Suprapubic skin (tissue), 4 donors: ENCODE measurements at places on chromosomes 4 and X.

DNA sequence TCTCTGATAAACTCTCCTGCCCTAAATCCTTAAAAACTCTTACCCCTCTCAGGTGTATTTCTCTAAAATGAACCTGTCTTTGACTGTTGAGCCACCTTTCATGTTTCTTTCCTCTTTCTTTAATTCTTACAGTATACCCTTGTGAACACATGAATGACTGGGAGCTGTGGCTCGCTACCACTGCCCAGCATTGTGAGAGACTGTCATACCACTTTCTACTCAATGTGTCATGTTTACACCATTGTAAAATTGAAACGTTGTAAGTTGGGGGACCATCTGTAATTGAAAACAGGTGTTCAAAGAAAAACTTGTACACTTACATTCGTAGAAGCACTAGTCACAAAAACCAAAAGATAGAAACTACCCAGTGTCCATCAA lies 66.9 kb downstream of the ZNF182 start:
- no peaks in the 10 kb centered on the region for H3K27me3 ChIP-seq
- DNase-seq, result no peak
- H3K27ac ChIP-seq, result no peak overlapping the region
- H3K4me3 ChIP-seq, result no peak overlapping the region

DNA sequence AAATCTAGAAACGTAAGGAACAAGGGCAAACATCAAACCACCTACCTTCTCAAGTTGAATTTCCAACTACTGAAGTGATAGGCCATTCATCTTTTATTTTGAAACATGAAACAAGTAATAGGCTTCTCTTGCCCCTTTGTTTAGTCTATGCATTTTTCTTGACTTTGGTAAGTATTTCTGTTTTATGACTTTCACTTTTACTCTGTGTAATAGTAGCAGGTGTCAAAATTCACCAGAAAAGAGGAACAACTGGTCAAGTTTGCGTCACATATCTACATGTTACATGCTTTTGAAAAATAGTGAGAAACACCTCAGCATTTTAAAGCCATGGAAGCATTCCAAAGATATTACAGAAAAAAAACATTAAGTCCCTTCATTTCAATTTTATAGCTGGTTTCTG lies 157.1 kb upstream of the FTHL17 start:
- H3K4me3 ChIP-seq, result no peak overlapping the region
- H3K4me1 ChIP-seq, result peaks cover 8% of the 10 kb centered on the region
- H3K27me3 ChIP-seq, result no peaks in the 10 kb centered on the region
- no peak for DNase-seq
- peak overlapping the region; percentile 38 for H3K27ac ChIP-seq

DNA sequence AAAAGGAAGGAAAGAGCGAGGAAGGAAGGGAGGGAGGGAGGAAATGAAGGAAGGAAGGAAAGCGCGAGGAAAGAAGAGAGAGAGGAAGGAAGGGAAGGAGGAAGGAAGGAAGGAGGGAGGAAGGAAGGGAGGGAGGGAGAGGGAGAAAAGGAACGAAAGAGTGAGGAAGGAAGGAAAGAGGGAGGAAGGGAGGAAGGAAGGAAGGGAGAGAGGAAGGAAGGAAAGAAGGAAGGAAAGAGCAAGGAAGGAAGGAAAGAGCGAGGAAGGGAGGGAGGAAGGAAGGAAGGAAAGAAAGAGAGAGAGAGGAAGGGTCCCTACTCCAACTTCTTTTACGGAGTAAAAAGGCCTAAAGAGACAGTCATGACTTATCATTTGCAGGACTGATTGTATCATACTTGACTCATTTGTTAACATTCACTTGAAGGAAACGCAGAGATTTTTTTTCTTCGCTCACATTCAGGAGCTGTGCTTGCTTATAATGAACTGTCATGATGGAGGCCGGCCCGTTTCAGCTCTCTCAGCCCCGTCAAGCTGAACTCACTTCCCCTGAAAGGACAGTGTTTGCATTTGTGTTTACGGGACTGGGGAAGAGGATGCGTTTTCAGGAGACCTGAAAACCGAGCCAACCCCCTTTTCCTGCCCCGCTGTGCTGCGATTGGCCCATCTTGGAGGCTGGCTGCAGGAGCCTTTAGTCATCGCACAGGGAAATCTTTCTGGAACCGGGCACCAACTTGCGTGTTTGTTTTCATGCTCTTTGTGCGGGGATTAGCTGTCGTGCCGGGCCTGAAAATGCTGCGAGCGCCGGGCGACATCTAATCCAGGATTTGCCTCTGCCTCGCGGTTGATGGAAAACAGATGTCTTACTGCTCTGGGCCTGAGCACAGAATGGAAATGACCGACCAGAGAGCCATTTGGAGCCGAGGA lies 17.8 kb downstream of the TRIM2 start:
- H3K4me3 ChIP-seq, result peak overlapping the region; percentile 62
- H3K36me3 ChIP-seq, result no peaks in the 10 kb centered on the region
- H3K27me3 ChIP-seq, result no peaks in the 10 kb centered on the region

DNA sequence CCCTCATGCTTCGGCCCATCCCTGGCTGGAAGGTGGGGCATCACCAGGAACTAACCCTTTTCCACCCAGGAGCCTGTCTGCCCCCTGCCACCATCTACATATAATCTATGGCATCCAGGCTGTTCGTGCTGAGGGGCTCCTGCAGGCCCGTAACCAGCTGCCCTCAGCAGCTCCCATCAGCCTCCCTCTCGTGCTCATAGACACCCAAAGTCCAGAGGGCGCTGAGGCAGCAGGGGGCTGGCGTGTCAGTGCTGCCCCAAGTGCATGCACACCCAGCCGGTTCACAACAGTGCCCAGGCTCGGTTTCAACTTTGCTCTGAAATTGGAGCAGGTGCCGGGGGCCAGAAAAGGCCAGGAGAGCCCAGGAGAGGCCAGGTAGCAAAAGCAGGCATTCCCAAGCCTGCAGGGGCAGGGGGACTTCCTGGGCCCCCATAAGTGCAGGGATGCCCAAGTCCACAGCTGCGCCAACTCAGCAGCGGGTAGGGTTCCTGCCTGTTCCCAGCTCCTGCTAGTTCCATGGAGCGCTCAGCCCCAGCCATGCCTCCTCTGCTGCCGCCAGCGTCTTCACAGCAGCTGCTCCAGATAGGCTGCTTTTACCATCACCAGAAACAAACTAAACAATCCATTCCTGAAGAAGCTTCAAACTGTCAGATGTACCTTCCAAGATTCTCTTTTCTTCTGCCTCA lies 558.2 kb upstream of the GNPDA2 start:
- no peak overlapping the region for H3K27ac ChIP-seq
- no peaks in the 10 kb centered on the region for H3K4me1 ChIP-seq
- no peaks in the 10 kb centered on the region for H3K27me3 ChIP-seq
- DNase-seq, result no peak

- H3K4me3 ChIP-seq, result no peak overlapping the region
- DNase-seq, result no peak
- no peaks in the 10 kb centered on the region for H3K36me3 ChIP-seq
- H3K4me1 ChIP-seq, result no peaks in the 10 kb centered on the region
- no peaks in the 10 kb centered on the region for H3K27me3 ChIP-seq
- no peak overlapping the region for H3K27ac ChIP-seq
Observed at GRCh38 chrX:14505648-14506047, 23.7 kb upstream of the GLRA2 start.

GRCh38 chr4:51831133-51831532 lies 11.8 kb upstream of the DCUN1D4 start:
- no peak overlapping the region for H3K4me3 ChIP-seq
- H3K27me3 ChIP-seq, result no peaks in the 10 kb centered on the region
- H3K27ac ChIP-seq, result no peak overlapping the region
- H3K4me1 ChIP-seq, result no peaks in the 10 kb centered on the region
- no peaks in the 10 kb centered on the region for H3K36me3 ChIP-seq

GRCh38 chr4:36324808-36325207 lies 43.4 kb downstream of the DTHD1 start:
- H3K4me3 ChIP-seq, result no peak overlapping the region
- no peaks in the 10 kb centered on the region for H3K36me3 ChIP-seq
- H3K27ac ChIP-seq, result no peak overlapping the region
- no peak for DNase-seq
- H3K4me1 ChIP-seq, result no peaks in the 10 kb centered on the region
- H3K27me3 ChIP-seq, result no peaks in the 10 kb centered on the region

DNA sequence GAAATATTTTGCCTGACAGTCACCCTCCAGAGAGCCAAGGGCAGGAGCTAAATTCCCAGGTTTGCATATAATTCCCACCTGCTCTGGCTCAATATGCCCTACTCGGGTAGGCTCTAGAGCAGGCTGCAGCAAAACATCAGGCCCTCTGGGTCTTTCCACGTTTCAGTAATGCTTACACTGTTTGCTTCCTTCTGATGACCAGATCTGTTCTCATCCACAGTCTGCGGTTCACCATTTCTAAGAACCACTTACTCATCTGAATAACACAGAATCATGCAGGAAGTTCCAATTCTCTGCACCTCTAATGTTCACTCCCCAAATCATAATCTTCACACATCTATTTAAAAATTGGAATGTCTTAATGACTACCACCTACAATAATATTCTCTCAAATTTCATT lies 141.4 kb downstream of the PPP3CA start:
- H3K4me1 ChIP-seq, result peaks cover 14% of the 10 kb centered on the region
- H3K4me3 ChIP-seq, result no peak overlapping the region
- H3K27me3 ChIP-seq, result no peaks in the 10 kb centered on the region
- no peak overlapping the region for H3K27ac ChIP-seq
- no peaks in the 10 kb centered on the region for H3K36me3 ChIP-seq
- DNase-seq, result no peak

DNA sequence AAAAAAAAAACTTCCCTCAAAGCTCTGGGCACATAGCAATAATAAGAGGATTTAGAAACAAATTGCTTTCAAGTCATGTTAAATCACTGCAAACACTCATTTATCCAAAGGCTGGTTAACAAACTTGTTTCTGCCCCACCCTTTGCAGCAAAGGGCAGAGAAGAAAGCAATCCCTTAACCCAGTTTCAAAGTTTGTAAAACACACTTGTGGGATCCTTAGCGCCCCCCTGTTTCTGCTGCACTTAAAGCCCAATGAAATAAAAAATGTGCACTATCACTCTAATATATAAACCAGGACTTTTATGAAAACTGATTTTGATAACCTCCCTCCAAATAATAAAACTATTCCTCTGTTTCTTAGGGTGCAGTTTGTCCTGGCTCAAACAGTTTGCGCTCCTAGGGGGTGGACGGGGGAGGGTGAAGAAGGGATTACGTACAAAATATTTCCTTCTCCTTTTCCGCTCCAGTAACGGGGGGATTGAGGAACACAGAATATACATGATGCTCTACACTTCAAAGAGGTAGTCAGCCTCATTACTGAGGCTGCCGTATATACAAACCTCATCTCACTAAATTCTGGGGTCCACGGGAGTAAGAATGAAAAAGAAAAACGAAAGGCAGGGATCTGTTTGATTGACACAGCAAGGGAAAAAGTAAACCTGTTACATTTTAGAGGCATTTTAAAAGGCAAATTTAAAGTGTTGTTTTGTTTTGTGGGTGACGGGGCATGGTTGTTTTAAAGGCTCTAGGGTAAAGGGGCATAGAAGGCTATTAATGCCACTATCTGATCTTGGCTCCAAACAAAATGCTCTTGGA lies 3.1 kb upstream of the PCDH10 start:
- no peak overlapping the region for H3K27ac ChIP-seq
- H3K27me3 ChIP-seq, result peaks cover 64% of the 10 kb centered on the region

- H3K36me3 ChIP-seq, result peaks cover 28% of the 10 kb centered on the region
- H3K4me1 ChIP-seq, result no peaks in the 10 kb centered on the region
- no peak for DNase-seq
Observed at GRCh38 chr4:158856852-158857251, 88.0 kb downstream of the FNIP2 start.

GRCh38 chr4:15665753-15666365 lies 10.7 kb upstream of the FBXL5 start:
- H3K4me3 ChIP-seq, result no peak overlapping the region
- H3K4me1 ChIP-seq, result peaks cover 9% of the 10 kb centered on the region
- H3K27ac ChIP-seq, result no peak overlapping the region
- DNase-seq, result no peak
- H3K27me3 ChIP-seq, result no peaks in the 10 kb centered on the region

DNA sequence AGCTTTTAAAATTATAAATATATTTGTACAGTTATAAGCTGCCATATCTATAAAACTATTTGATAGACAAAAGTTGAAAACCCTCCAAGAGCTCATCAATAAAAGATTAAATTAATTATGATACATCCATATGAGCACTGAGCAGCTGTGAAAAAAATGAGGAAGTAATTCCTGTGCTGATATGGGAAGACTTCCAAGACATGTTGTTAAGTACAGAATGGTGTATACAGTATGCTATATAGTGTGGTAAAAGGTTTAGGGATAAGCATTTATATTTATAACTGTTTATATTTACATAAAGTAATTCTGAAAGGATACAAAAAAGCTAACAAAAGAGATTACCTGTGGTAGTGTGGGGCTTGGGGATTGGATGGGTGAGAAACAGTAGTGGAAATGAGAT lies 92.8 kb upstream of the BMP2K start:
- no peak for DNase-seq
- H3K4me1 ChIP-seq, result no peaks in the 10 kb centered on the region
- H3K27ac ChIP-seq, result no peak overlapping the region
- no peaks in the 10 kb centered on the region for H3K27me3 ChIP-seq
- no peaks in the 10 kb centered on the region for H3K36me3 ChIP-seq
- no peak overlapping the region for H3K4me3 ChIP-seq

- no peak for DNase-seq
- no peak overlapping the region for H3K27ac ChIP-seq
- H3K4me3 ChIP-seq, result no peak overlapping the region
- H3K36me3 ChIP-seq, result no peaks in the 10 kb centered on the region
- H3K27me3 ChIP-seq, result no peaks in the 10 kb centered on the region
- H3K4me1 ChIP-seq, result no peaks in the 10 kb centered on the region
Observed at GRCh38 chr4:165418073-165418472, 39.3 kb downstream of the CPE start.

GRCh38 chrX:48957477-48957826 lies at the start of gene OTUD5:
Gene OTUD5 (minus strand): TSS chrX:48957607. CDS start chrX:48957570, 37 bp downstream.
- DNase-seq, result peak; percentile 78
- peak within 1 kb of the TSS; percentile 68 for H3K4me3 ChIP-seq
- H3K36me3 ChIP-seq, result no peaks in the 10 kb centered on the region
- no peaks in the 10 kb centered on the region for H3K27me3 ChIP-seq
- peak within 1 kb of the TSS; percentile 97 for H3K27ac ChIP-seq

DNA sequence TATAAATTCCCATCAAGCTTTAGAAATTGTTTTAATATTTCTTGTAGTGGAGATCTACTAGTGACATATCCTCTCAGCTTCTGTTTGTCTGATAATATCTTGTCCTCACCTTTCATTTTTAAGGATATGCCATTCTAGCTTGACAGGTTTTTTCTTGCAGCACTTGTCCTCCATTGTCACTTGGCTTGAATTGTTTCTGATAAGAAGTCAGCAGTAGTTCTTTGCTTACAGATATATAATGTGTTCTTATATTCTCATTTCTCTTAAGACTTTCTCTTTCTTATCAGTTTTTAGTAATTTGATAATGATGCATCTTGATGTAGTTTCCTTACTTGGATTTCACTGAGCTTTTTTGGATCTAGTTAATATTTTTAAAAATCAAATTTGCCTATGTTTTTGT lies 120.6 kb upstream of the NUDT6 start:
- DNase-seq, result no peak
- H3K4me3 ChIP-seq, result no peak overlapping the region
- no peaks in the 10 kb centered on the region for H3K36me3 ChIP-seq
- no peaks in the 10 kb centered on the region for H3K27me3 ChIP-seq
- H3K4me1 ChIP-seq, result peaks cover 4% of the 10 kb centered on the region

- no peaks in the 10 kb centered on the region for H3K27me3 ChIP-seq
- DNase-seq, result no peak
- no peaks in the 10 kb centered on the region for H3K36me3 ChIP-seq
- H3K4me3 ChIP-seq, result no peak overlapping the region
Observed at GRCh38 chr4:100285121-100285520, 94.9 kb upstream of the DDIT4L start.

GRCh38 chr4:89413518-89413917 lies 105.9 kb upstream of the GPRIN3 start:
- H3K27ac ChIP-seq, result no peak overlapping the region
- H3K36me3 ChIP-seq, result no peaks in the 10 kb centered on the region
- no peaks in the 10 kb centered on the region for H3K4me1 ChIP-seq
- H3K27me3 ChIP-seq, result no peaks in the 10 kb centered on the region
- H3K4me3 ChIP-seq, result no peak overlapping the region
- DNase-seq, result no peak
